Stimulated activated CD4-positive, alpha-beta T cell treated with anti-CD3 and anti-CD28 coated beads, Interleukin-2, amount 100 ng/mL, for 24 hours (primary cell): ENCODE measurements at places on chromosomes 12 and 14.
A peak's percentile ranks its signal among the peaks of the same experiment; 100 is the strongest.

DNA sequence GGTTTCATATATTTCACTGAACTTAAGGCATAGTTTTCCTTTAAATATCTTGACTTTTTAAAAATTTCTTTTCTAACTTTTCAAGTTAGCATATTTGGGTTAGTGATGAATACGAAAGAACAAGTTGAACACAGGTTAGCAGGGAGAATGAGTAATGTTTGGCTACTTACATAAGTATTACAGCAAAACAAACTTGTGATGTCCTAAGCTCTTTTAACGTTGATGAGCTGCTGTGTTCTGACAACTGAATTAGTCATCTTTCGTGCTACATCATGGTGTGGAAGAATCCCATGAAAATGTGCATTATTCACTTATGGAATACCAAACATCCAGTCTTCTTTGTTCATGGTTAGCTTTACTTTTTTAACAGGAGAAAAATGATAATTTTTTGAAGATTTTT lies 36.3 kb upstream of the PDZRN4 start:
- no peak for DNase-seq

DNA sequence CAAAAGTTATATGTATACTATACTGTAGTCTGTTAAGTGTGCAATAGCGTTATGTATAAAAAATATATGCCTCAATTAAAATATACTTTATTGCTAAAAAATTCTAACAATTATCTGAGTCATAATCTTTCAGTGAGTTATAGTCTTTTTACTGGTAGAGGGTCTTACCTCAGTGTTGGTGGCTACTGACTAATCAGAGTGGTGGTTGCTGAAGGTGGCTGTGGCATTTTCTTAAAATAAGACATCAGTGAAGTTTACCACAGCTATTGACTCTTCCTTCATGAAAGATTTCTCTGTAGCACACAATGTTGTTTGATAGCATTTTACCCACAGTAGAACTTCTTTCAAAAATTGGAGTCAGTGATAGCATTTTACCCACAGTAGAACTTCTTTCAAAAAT lies 23.4 kb downstream of the POLR3B start:
- no peak for DNase-seq

- DNase-seq = no peak
Measured at GRCh38 chr14:86055512-86056075, 525.6 kb downstream of the FLRT2 start.

GRCh38 chr12:109624467-109624866 lies 50.9 kb downstream of the MVK start:
- DNase-seq = no peak

GRCh38 chr14:39868251-39868650 lies 436.0 kb upstream of the FBXO33 start:
- no peak for DNase-seq

DNA sequence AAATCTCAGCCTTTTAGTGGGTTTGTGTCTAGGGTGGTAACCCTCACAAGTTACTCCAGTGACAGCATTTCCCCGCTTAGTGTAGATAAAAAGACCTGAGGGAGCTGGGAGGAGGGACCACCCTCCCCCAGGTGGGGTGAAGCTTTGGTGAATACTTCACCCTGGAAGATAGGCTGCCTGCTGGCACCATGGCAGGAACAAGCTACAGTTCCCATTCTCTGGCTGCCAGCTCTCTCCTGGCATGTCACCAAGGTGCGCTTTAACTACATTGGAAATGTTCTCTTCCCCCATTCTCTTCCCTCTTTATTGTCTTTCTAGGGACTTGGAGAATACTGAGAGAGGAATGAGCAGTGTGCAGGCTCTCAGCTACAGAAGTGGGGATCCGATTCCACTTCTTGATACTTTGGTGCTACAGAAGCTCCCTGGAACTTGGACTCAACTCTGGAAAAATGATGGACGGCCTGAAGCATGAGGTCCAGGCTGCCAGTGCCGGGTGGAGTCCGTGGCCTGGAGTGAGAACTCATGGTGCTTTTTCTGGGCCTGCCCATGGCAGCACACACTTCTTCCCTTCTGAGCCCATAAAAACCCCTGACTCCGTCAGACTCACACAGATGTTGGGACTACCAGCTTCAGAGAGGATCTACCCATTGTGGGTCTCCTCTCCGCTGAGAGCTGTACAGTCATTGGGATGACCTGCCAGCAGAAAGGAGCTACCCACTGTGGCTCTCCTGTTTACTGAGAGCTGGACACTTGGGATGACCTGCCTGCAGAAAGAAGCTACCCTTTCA lies 198.0 kb downstream of the ADGRD1 start:
- no peak for DNase-seq

DNA sequence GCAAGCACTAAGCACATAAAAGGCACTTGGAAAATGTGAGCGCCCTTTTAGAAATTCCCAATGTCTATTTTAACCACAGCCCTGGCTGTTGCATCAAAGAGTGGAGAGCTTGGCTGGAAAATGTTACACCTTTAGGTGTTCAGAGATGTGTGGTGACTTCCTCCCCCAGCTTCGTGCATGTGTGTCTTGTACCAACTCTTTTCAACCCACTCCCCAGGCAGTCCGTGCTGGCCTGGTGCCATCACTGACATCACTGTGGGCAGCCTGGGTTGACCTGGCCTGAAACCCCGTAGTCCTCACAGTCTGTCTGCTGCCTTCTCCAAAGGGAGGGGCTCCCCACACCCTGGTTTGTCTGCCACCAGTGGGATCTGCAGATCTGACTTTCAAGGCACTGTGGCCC lies 101.8 kb downstream of the SCARB1 start:
- peak; percentile 71 for DNase-seq

- DNase-seq = no peak
Measured at GRCh38 chr12:132836795-132837331, 8.2 kb upstream of the GOLGA3 start.

DNA sequence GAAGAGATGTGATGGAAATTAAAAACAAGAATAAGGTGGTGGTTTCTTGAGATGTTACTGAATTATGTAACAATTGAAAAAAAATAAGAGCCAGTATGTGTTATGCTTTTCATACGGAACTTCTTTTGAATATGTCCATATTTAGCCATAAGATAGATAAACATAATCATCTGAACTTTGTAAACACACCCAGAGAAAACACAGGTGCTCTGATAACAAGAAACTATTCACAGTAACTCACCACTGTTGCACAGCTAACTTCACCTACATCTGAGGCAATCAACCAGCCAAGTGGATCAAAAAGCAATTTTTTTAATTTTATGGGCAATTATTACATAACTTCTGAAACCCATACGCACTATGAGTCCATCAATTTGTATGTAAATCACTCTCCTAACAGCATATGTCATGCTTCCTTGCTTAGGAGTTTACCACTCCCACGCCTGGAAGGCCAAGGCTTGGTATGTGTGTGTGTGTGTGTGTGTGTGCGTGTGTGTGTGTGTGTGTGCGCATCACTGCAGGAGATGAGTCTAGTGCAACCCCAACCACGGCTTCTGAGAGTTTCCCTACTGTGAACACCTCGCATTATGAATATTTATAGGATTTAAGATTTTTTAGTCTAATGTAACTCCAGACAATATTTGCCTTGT lies 443.4 kb downstream of the BCAT1 start:
- DNase-seq = no peak

DNA sequence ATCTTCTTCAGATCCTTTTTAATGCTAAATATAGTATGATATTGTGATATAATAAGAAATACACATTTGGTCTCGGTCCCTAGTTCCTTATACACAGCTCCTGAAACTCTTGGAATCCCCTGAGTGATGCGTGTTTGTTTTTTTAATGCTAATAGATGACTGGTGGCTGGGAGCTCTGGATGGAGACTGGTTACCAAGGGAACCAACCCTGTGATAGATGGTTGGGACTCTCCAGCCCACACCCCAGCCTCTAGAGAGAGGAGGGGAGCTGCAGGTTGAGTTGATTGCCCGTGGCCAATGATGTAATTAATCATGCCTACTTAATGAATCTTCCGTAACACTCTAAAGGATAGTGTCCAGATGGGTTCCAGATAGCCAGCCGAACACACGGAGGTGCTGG lies 140.6 kb downstream of the FBXL14 start:
- no peak for DNase-seq

DNA sequence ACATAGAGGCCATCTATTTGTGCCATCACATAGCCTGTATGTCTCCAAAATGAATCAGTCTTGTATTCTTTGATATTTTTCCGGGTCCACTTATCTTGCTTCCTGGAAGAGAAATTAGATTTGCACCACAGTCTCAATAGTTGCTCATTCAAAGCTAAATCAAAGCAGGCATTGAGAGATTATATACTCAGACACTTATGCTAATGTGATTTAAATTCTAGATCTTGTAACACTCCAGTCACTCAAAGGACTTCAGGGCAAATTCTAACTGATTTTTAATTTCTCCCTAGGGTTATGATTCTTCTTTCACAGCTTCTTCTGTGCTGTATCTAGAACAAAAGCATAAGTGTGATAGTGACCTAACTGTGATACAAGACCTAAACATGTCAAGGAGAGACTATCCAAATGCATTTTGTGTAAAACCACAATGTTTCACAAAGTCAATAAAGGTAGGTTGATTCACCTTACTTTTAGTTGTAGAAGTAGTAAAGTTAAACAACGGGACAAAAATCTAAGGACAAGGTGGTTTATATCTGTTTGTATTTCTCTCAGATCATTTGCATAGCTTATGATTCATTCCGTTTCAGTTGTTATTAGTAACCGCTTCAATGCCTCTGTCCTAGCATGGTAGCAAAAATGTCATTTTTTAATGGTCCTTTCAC lies 26.8 kb downstream of the PLBD1 start:
- DNase-seq = no peak

GRCh38 chr12:843609-844008 lies 91.2 kb downstream of the WNK1 start:
- DNase-seq = no peak

DNA sequence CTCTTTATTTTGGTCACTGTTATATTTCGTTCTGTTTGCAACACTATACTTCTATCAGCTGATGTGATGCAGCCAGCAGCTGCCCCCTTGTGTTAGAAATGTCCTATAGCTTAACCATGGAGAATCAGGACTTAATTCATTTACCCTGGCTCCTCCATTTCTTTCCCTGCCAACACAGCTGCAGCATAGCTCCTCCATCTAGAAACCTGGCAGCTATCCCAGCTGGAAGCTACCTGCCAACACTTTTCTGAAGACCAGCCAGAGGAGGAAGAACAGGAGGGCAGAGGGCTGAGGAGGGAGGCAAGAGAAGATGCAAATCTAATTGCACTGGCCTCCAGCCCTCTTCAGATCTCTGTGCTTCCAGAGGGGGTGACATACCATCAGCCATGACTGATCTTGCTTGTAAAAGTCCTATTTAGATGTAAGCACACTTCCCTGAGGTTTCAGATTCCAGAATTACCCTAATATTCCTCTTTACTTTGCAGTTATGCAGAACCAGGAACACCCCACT lies 156.8 kb upstream of the TMEM260 start:
- DNase-seq = peak; percentile 1

GRCh38 chr12:28814246-28814645 lies 334.8 kb upstream of the FAR2 start:
- DNase-seq = no peak

- DNase-seq = no peak
Measured at GRCh38 chr12:7269273-7269672, 34.6 kb upstream of the ACSM4 start.

DNA sequence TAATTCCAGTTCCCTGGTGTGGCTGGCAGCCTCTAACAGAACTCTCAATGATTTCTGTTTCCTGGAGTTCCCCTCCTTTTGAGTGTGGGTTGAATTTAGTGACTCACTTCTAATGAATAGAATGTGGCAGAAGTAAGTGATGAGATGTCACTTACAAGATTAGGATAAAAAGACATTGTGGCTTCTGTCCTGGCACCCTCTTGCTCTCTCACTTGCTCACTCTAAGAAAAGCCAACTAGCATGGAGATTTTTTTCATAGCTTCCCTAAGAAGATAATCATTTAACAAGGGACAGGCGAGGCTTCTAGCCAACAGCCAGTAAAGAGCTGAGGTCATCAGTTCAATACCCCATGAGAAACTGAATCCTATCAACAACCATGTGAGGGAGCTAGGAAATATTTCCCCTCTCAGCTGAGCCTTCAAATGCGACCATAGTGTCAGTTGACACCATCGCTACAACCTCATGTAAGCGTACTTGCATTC lies 156.7 kb downstream of the TMTC3 start:
- no peak for DNase-seq

DNA sequence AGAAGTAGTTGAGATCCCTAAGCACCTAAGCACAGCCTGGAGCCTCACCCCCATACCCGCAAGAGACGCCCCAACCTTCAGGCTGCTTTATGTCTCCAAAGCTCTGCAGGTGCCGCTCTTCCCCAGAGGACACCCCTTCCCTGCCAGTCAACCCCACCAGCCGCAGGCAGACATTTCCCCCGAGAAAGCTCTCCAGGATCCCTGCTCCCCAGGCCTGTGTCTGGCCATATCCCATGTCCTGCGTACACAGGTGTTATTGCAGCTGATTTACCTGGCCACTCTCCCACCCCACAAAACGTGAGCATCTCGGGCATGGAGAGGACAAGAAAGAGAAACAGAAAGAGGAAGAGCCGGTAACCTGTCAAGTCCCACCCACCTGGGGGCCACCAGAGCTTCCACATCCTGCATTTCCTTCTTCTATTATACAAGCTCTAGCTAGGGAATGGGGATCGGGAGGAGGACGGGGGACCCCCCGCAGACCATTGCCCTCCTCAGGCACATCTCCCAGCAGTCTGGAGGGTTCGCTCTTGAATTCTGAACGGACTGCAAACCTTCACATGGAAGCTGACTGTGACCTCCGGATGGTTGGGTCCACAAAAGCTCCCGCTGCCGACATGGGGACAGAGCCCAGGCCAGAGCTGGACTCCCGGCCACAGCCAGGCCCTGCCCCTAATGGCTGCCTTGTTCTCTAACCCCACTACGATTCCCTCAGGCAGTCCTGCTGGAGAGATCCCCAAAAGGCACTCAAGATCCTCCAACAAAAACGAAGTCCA lies 17.6 kb downstream of the CCDC88C start:
- peak; percentile 39 for DNase-seq

DNA sequence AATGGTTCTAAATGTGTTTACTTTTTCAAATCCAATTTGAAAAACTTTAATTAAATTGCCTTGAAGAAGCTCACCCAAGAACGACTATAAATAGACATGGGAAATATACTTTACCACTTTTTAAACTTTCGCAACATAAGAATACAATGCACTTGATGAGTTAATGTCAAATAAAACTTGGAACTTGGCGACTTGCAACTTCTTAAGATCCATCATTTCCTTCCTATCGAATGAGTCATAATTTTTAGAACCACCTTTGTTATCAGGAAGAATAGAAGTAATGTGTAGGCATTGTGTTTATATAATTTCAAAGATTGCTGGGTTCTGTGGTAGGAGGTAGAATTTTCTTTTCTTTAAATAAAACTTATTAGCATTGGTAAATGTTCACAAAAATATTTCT lies 1417.4 kb upstream of the FLRT2 start:
- no peak for DNase-seq

- DNase-seq = no peak
Measured at GRCh38 chr12:132323171-132324010, 6.0 kb downstream of the GALNT9 start.

DNA sequence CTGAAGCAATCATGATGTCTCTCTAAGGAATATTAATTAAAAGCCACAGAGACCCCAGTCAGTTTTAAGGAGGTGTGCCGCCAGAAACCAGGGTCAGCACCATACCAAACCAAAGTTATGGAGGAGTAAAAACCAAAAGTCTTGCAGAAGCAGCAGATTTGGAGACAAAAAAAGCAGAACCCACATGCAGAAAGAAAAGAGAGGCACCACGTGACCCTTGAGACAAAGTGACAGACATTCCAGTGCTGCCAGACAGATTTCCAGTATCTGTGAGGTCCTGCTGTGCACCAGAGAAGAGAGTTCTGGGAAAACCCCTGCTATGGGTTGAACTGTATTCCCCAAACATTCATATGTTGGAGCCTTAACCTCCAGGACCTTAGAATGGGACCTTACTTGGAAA lies 59.7 kb downstream of the CAPZA3 start:
- DNase-seq = no peak
